ENCODE measurements at places on chromosomes 1 and 21.
A peak's percentile ranks its signal among the peaks of the same experiment; 100 is the strongest.

- DNase-seq, result no peak
Observed at GRCh38 chr1:93614541-93614940, 67.1 kb downstream of the BCAR3 start.

DNA sequence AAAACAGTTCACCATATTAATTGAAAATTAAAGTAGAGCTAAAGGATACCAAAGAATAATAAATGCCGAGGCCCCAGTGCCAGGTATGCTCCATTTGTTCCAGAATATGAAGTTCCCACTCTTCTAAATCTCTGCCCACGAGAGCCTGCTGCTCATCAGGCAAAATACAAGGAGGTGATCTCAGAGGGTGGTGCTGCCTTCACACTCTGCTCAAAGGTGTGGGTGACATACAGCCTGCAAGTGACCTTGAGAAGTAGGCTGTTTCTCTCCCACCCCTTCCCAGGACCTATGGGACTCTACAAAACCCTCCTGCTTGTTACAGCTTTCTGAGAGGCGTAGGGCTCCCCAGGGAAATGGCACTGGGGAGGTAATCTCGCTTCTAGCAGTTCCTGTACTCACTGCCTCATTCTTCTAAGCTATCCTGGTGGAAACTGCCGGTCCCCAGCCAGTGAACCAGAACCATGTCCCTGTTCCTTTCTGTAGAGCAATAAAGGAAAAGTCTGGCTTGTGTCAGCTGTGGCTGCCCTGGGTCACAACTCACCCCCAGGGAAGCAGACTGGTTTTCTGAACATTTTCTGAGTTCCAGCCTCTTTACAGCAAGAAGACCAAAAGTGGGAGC is 26.9 kb upstream of the DPT start:
- DNase-seq, result no peak

DNA sequence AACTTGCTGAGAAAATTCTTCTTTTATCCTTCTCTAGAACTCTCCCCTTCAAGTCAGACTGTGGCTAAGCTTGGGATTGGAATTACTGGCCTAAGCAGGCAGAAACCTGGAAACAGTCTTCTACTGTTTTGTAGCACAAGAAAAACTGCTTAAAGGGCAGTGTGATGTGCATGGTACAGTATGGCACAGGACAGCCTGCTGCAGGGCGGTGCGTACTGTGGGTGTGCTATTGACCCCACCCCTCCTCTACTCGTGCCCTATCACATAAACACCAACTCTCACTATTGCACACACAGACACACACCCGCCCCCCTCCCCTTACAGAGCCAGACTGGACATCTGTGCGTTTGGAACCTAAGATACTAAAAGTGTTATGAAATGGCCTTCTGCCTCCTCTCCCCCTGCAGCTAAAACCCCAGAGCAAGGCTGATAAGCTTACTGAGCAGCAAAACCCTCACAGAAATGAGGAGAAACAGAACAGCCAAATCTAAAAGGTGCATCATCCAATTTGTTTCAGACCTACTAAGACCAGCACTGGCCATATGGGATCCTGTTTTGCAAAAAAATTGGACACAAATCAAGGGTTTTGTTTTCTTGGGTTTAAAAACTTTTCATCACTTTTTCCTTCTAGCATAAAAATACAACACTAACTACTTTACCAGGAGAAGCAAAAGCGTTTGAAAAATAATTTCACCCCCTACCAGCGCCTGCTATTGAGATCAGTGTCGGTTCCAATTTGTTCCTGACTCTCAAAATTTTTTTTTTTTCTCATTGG is 355.8 kb upstream of the LYPLAL1 start:
- peak; percentile 23 for DNase-seq

GRCh38 chr1:42797979-42798378 is 13.2 kb downstream of the TMEM269 start:
- DNase-seq, result peak; percentile 30

- DNase-seq, result no peak
Observed at GRCh38 chr1:117120774-117121588, 568 bp downstream of the TRIM45 start.

- DNase-seq, result no peak
Observed at GRCh38 chr1:116943438-116943837, 33.7 kb downstream of the PTGFRN start.

DNA sequence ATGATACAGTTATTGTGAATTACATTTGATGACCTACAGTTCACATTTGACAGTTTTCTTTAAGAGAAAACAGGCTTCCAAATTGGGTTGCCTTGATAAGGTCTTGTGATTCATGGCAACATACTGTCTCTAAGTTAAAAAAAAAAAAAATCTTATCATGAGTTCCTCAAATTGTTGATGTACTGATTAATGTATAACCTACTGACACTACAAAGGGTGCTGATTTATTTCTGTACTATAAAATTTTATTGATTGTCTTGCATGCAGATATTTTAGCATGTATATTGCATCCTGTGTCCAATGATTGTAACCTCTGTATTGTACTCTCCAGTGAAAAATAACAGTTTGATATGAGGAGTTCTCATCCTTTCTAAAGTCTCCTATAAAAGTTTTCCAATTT is 197.3 kb upstream of the IVNS1ABP start:
- DNase-seq, result no peak

GRCh38 chr1:41053316-41053715 is 31.8 kb upstream of the SLFNL1 start:
- peak; percentile 34 for DNase-seq

DNA sequence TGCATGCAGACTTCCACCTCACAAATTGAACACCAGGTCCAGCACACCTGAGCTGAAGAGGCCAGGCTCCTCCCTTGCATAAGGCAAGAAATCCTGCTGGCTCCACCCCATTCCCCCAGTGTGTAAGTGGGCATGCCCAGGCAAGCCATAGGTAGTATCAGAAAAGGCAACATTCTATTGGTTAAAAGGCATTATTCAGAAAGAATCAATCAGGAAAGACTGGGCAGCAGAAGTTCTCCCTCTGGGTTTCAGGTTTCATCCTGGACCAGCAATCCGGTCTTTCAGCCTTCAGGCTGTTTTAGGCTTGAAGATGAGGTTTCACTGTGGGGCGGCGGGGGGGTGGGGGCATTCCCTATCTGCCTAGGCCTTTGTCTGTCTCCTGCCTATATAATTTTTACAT is 42.0 kb upstream of the LHX8 start:
- DNase-seq, result no peak

GRCh38 chr1:77543822-77544448 is 138.5 kb downstream of the ZZZ3 start:
- no peak for DNase-seq

- no peak for DNase-seq
Observed at GRCh38 chr1:119885903-119886783, 10.2 kb downstream of the ADAM30 start.

DNA sequence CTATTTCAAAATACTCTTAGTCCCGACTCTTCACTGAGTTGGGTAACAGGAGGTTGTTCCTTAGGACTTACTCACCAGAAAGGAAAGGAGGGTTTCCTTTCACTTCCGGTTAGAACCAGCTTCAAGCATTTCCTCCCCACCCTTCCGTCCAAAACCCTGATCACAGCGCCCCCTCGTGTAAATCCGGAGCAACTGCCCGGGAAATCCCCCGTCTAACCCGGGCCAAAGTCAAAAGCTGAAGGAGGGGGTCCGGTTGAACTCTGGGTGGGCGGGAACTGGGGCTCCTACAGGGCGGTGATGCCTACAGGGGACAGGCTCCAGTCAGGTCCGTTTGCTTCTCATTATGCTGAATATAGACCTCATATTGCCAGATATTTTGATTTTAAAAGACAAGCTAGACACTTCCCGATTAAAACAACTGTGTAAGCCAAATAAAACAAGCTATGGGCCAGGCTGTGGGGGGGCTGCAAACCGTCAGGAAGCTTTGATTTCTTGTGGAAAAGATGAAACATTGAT is 15.0 kb upstream of the MTARC2 start:
- peak; percentile 73 for DNase-seq

GRCh38 chr1:91608876-91609275 is 108.2 kb downstream of the CDC7 start:
- DNase-seq, result no peak

- DNase-seq, result no peak
Observed at GRCh38 chr1:94236013-94236491, 1.3 kb downstream of the ARHGAP29 start.
